Stromal cell of bone marrow (primary cell): ENCODE measurements at places on chromosomes 13 and 19.

- DNase-seq: no peak
Measured at GRCh38 chr19:33064458-33064791, 263 bp downstream of the RHPN2 start.

GRCh38 chr19:39661565-39661964 lies 5.9 kb downstream of the LGALS16 start:
- no peak for DNase-seq

GRCh38 chr19:13169769-13170168 lies 19.6 kb downstream of the IER2 start:
- DNase-seq: no peak

DNA sequence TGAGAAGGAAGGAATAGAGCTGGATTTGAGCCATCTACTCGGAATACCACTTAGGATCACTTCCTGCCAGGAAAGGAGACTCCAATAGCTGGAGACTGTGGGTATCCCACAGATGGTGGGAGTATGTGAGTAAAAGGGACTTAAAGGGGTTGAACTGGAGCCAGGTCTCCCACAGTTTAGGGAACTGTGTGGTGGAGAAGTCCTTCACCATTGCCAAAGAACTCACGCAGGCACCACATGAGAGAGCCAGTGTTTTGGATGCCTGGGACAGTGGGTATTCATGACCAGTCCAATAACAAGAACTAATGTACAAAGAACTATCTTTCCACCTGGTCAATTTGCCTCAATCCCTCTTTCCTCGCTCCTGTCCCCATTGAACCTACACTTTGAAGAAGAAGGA lies 24.4 kb upstream of the MYCBP2 start:
- DNase-seq: no peak

GRCh38 chr19:45761714-45762113 lies 7.3 kb downstream of the SIX5 start:
- no peak for DNase-seq

DNA sequence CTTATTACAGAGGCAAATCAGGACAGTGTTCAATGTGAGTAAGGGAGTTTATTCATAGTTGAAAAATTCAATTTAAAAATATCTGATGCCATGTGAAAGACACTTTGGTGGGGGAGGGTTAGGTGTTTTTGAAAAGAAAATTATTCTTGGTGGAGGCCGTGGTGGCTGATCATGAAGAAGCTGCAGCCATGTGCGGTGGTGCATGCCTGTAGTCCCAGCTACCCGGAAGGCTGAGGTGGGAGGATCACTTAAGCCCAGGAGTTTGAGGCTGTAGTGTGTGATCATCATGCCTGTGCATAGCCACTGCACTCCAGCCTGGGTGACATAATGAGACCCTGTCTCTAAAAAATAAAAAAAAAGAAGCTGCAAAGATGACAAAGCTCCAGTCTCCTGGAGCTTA lies 28.6 kb downstream of the WDFY2 start:
- DNase-seq: no peak

GRCh38 chr13:57823704-57824103 lies 192.2 kb downstream of the PCDH17 start:
- no peak for DNase-seq

DNA sequence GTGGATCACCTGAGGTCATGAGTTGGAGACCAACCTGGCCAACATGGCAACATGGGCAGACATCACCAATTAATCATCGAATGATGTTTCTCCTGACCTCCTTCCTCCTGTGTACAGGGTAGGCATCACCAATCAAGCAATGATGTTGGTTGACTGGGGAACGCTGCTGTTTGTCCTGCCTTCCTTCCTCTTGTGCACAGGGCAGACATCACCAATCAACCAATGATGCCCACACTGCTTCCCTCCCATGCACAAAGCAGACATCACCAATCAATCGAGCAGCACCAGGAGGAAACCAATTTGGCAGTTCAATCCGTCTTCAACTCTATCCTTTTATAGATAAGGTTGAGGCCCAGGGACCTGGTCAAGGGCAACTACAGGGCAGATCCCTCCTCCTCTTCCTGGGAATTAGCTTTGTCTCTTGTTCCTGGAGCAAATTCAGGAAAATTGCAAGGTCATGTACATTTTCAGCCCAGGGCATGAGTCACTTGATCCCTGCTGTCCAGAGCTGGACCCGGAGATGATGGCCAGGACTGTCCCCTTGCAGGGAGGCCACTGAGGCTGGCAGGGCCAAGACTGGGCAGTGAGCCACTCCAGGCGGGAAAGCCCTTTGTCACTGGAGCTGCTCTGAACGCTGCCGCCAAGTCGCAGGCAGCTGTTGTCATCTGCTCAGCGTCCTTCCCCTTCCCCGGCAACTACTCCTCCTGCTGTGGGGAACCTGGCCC lies 5.3 kb upstream of the CSNK1G2 start:
- no peak for DNase-seq

DNA sequence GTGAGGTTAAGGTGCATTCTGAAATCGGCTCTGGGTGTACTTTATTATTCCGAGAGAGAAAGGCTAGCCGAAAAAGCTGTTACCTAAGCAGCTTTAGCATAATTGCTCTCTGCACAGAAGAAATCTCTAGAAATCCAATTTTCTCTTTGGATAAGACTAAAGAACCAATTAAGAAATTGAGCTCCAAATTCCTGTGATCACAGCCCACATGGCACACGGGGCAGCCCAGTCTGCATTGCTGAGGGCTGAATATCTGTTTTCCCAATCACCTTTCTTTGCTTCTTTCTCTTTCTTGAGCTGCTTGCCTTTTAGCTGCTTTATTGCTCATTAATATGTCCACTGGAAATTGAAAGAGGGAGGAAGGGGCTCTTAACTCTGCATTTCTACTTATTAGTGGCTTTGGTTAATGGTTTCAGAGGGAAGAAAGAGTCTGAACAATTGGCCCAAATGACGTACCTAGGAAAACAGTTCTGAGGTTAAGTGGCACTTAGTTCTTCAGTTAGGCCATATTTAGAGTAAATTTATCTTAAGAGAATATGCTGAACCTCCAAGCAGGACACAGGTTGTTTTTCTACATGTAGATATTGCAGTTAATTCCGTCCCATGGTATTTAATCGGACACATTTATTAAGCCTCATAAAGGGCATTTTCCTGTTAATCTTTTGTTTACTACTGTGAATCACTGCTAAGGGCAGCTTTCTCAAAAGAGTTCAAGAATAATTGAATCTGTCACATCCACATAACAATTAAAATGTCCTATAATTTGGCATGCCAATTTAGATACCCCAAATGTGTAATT lies 265.7 kb downstream of the ABCC4 start:
- no peak for DNase-seq

GRCh38 chr13:40161931-40162330 lies 504.5 kb downstream of the FOXO1 start:
- no peak for DNase-seq

DNA sequence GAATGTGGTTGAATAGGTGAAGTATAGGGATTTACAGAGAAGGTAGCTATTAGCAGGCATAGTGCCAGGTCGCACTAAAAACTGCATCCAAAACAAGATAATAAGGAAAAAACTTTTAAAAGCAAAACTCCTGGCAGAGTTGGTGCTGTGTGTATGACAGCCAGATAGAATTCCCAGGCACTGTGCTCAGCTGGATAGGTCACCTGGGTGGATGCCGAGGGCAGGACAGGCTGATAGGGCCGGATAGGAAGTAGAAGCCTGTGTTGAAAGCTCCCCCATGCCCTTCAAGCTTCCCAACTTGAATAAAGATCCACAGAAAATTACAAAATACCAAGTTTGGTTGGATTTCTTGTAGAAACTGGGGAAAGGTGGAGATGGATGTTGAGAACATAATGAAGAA lies 48.9 kb upstream of the TDRD3 start:
- DNase-seq: no peak

GRCh38 chr19:47444388-47444821 lies 25.1 kb upstream of the MEIS3 start:
- DNase-seq: no peak

DNA sequence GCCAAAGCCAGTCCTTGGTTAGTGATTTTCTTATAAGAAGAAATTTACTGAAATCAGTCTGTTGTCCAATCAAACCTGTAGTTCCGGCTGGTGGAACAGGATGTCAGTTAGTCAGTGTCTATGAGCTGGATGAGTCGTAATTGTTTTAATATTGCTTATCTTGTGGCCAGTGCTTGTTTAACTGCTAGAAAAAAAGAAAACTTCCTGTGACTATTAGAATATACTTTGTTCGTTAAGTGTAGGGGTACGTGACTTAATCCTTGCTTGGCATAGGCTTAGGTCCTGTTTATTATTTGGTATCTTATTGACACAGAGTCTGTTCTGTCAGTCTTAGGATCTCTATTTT lies 1484.8 kb upstream of the MIR17HG start:
- no peak for DNase-seq

- no peak for DNase-seq
Measured at GRCh38 chr13:24221007-24221406, 60.5 kb downstream of the SPATA13 start.

DNA sequence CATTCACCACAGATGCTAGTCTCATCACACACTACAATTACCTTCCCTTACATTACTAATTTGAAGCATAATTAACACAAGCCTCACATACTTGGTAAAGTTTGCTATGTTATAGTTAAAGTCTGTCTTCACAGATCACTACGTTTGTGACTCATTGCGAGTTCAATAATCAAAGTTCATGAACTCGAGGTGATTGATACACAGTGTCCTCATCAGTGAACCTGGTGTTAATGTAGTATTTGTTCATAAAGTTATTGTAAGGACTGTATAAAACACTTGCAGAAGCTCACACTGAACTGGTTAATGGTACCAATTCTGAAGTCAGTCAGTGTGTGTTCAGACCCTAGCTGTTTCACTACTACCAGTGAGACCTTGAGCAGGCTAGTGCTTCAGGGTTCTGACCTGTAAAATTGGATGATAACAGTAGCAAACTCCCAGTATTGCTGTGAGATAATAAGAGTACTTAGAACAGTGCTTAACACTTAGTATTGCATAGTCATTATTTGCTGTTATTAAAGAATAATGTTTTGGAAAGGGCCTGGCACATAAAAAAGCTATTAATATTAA lies 313.3 kb downstream of the LIG4 start:
- no peak for DNase-seq

- no peak for DNase-seq
Measured at GRCh38 chr19:33436360-33437345, 63.1 kb downstream of the CEBPG start.

GRCh38 chr19:38674388-38675171 lies 27.1 kb downstream of the ACTN4 start:
- no peak for DNase-seq

GRCh38 chr19:49549045-49549444 lies 21.2 kb downstream of the RCN3 start:
- DNase-seq: no peak

DNA sequence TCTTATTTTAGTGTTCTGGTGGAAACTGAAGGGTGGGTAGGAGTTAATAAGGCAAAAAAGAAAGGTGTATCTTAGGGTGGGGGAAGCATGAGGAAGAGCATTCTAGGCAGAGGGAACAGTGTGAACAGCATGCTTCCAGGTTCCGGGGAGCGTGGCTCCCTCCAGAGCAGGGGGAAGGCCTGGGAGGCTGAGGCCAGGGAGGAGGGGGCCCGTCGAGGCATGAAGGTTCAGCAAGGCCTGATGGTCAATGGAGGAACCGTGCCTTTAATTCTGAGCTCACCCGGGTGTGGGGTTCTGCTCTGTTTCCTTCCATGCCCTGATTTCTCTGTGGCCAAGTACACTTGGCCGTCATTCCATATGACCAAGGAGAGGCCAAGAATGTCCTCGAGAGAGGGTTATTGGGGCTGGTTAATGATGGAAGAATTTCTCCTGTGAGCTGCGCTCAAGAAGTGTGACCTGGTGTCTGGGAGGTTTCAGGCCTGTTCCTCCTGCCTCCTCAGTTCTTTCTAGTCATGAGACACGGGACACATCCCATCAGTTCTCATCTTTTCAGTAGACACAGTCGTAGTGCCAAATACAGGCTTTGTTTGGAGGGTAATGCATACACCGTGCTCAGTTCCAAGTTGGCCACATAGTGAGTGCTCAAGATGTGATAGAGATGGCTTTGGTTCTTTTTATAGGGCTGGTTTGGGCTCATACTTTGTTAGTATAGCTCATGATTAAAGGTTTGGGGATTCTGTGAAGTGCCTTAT lies 73.6 kb downstream of the SIPA1L3 start:
- DNase-seq: no peak

DNA sequence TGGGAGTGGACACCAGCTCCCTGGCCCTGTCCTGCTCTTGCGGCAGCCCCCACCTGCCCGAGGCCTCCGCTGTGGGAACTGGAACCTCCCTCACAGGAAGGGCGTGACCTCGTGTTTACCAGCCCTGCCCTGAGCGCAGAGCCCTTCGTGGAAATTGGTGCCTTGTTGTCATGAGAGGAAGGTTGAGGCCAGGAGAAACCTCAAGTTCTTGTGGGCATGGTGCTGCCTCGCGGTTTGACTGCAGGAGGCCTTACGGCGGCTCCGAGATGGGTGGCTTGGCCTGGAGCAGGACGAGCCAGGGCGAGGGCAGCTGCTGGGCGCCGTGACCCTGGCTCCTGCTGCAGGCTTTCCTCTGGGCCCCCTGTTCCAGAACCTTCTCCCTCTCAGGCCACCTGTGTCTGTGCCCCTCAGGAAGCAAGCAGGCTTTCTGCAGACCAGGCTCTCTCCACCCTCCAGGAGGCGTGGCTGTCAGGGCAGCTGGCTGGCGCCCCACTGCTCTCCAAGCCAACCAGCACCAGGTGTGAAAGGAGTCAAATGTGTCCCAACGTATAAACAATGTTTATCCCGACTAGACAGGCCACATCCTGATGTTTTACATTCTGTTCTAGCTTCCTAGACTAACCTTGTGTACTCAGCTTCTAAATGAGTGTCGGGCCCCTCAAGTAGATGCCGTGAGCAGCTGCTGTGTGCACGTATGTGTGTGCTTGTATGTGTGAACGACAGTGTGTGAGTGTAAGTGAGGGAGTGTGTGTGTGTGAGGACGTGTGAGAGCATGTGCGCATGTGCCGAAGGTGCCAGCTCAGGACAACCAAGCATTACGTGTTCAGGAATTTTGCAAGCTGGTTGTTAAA lies 10.4 kb upstream of the RASA3 start:
- DNase-seq: no peak

DNA sequence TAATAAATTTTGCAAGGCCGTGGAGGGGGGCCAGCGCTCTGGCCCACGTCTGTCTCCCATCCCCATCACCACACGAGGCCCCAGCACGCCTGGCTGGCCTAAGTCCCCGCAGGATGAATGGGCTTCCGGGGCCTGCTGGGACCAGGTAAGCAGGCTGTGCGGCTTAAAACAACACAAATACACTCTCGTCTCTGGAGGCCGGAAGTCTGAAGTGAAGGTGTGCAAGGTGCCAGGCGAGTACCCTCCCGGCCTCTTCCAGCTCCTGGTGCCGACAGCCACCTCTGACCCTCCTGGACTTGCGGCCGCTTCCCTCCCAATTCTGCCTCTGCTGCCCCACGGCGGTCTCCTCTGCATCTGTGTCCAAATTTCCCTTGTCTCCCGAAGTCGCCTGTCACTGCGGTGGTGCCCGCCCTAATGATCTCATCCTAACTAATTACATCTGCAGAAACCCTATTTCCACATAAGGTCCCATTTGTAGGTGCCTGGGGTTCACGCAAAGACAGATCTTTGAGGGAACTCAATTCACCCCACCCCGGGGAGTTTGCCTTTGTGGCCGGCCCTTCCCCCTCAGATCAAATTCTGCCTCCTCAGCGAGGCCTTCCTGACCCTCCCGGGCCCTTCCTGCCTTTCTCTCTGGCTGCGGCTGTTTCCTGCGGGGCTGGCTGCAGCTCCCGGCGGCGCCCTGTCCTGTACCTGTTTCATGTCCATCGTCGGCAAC lies 8.1 kb upstream of the PTBP1 start:
- DNase-seq: no peak

GRCh38 chr13:47327861-47328260 lies 431.0 kb upstream of the HTR2A start:
- no peak for DNase-seq
